Cerebellar nuclear complex (tissue), 1 donor: ENCODE measurements at places on chromosomes 11 and 22.

DNA sequence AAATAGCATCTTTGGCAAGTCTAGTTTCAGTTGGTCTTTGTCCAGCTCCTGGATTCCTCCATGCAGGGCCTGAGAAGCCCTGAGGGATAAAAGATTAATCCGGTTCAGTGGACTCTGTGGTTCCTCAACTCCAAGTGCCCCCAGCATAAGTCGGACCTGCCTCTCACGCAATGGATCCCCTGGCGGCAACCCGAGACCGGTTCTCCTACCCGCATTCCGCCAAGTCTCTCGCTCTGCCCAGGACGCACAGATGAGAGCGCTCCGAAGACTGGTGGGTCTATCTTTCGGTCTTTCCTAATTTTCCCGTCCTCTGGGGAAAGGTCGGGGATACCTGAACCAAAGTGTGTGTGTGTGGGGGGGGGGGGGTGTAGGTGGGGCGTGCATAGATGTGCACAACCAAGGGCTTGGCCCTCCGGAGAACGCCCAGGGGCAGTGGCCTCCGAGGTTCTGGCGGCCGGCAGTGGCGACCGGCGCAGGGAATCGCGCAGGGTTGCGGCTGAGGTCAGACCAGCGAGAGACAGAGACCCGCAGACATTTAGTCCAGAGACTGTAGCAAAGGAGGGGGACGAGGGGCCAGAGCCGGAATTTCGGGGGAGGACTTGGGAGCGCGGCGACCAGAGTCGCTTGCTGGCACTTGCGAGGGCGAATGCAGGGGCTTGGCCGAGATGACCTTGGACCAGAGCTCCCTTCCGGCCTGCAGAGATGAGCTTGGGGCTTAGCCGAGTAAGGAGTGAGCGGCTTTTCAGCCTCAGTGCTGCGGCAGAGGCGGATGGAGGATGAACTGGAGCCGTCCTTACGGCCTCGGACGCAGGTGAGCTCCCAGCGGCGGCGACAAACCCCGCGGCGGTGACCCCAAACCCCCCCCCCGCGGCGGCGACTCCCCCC, 712 bp upstream of the SLC2A11 start:
- DNase-seq = no peak

DNA sequence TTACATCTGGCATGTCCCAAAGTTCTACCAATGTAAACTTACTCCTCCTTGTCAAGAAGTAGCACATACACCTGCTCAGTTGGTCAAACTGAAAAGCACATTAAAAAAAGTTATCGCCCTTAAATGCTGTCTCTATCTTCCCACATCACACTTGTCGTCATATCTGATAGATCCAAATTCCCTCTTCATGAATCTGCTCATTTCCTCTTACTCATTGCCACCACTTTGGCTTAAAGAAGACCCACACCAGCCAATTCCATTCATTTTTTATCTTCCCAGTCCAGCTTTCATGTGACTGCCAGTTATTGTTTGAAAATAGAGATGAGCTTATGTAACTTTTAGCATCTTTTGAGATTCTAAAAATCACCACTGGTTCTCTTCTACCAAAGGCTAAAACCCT, 305.9 kb upstream of the MTNR1B start:
- DNase-seq = no peak

DNA sequence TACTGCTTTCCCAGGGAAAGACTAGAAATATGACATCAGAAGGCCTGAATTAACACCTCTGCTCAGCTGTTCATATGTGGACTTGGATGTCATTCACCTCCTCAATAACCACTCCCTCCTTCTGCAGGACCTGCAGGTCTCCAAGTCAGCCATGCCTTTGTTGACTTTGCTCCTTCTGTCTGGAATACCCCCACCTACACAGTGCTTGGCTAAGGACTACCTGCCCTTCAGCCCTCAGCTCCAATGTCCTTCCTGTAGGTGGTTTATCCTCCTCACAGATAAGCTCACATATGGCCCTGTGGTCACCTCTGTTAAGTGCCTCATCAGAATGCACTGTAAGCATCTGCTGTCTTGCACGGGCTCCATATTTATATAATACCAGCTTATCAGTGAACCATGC, 26.4 kb upstream of the FAT3 start:
- DNase-seq = no peak

DNA sequence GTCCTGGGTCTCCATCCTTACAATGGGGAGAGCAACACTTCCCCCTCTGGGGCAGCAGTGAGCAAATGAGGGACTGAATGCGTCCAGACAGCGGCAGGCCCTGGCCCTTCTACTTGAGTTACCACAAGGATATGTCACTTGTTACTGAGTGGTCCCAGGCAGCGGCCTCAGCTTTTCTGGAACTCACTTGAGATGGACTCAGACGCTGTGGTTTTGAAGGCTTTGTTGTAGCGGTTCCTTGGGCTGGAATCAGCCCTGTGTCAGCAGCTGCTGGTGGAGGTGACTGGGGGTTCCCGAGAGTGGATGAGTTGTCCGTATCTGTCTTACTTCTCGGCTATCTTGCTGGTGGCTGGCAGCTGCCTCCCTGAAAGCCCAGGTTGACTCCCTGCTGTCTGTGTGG, 77.0 kb downstream of the MICAL2 start:
- DNase-seq = no peak

DNA sequence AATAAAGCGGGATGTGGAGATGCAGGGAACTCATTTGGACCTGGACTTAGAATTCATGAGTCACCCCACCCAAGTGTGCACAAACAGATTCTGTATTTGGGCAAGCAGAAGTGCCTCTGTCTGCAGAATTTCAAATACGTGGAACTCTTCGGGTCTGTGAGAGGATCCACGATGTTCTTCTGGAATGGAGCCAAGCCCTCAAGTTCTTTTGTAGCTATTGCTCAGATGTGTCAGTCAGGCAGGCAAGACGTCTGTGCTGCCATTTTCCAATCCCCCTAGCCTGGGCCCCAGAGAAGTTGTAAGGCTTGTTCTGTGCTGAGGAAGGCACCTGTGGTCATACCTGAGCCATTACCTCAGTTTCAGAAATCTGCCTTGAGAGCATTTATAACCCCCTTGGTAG, 132.8 kb upstream of the RASSF10 start:
- no peak for DNase-seq

DNA sequence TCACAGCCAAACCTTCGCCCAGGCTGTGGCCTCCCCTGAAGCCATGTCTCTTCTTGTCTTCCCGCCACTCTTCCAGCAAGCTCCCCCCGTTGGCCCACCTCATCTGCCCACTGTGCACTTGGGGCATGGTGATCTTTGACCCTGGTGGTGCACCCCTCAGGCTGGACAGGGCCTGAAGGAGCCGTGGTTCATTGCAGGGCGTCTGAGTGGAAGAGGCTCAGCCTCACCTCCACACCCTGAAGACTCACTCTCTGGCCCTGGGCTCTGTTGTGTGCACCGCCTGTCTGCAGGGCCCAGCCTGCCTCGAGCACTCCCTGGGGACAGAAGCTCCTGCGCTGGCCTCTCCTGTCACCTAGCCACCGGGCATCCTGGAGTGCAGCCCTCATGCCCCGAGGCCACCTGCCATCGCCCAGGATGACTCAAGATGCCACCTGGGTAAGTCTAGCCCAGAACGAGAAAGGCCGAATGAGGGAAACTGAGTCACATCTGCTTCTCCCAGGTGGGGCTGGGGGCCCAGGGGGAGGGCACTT, 40.8 kb upstream of the PPARA start:
- no peak for DNase-seq

DNA sequence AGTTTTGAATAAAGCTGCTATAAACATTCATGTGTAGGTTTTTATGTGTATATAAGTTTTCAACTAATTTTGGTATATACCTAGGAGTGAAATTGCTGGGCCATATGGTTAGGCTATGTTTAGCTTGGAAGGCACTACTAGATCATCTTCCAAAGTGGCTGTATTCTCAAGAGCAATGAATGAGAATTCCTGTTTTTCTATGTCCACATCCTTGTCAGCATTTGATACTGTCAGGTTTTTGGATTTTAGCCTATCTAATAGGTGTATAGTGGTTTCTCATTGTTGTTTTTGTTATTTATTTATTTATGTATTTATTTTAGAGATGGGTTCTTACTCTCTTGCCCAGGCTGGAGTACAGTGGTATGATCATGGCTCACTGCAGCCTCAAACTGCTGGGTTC, 26.3 kb upstream of the CLTCL1 start:
- DNase-seq = no peak

GRCh38 chr22:38133331-38133730, 22.8 kb upstream of the BAIAP2L2 start:
- DNase-seq = no peak

- no peak for DNase-seq
These were observed 20.0 kb downstream of the FIBIN start for GRCh38 chr11:27013781-27014361.

DNA sequence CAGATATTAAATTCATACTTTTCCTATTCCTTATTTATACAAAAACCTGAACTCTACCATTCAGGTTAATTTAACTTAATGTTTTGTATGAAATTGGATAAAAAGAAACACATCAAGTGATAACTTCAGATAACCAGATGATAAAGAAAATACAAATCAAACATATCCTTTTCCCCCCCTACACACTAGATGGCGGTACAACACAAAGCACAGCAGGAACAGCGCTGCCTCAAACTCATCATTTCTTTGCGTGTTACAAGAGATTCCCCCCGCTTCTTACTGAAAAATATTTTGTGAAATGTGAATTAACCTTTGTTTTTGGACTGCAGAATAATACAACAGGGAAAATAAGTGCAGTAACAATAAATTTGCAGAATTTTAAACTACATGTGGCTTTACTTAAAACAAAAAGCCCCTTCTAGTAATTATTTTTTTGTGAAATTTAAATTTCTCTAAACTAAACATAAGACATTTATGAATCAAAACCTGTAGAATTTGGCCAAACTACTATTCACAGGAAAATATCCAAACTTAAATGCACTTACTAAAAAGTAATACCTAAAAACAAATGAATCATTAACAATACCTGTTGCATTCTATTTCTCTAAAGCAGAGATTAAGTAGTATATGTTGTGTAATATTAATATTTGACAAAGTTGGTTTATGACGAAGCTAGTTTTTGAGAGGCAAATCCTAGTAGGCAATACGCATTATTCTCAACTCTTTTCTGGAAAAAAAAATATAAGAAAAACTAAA, 74.4 kb downstream of the ARHGAP32 start:
- peak; percentile 3 for DNase-seq

- DNase-seq = no peak
These were observed 184.4 kb upstream of the C11orf87 start for GRCh38 chr11:109237636-109238035.

DNA sequence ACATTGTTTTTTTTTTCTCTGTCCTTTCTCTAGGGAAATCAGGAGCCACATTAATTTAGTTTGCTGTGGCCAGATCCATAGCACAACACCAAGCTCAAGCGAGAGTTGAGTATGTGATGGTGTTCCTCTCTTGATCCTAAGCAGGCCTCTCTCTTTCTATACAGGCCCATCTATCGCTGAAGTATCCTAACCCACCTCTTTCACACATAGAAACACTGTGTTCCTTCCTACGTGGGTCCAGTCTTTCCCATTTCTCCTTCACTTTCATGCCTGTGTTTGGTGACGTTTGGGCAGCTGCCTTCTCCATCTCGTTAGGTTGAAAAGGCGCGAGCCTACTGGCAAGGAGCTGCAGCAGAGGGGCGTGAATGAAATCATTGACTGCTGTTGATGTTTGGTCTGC, 2.4 kb downstream of the PACS1 start:
- no peak for DNase-seq

- DNase-seq = no peak
These were observed 11.4 kb downstream of the FLI1 start for GRCh38 chr11:128705124-128705920.

- DNase-seq = no peak
These were observed 22.2 kb upstream of the MUC5B start for GRCh38 chr11:1200611-1201191.

DNA sequence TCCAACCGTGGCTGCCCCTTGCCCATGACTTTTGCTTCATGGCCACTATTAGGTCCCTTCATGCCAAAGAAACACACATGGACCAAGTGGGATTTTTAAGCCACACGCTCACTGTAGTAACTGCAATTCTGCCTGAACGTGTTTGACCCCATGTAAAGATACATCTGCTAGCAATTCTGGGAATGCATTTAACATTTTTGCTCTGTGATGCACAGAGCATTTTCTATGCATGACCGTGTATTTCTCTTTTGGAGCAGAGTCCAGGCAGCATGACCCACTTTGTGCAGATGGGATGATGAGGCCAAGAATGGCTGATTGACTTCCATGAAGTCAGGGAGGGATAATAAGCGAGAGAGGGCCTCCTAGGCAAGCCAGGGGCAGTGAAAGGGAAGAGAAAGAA, 108.5 kb downstream of the TP53I11 start:
- peak; percentile 59 for DNase-seq

- DNase-seq = no peak
These were observed 1.6 kb downstream of the C1QTNF6 start for GRCh38 chr22:37186228-37186996.
